ENCODE measurements at places on chromosomes 2 and 18. TPM values are rescaled to one million over a fixed set of nuclear protein-coding genes. Genes with fewer than 3 reads are reported as not detected.

GRCh38 chr2:55025627-55026026 is 24.6 kb downstream of the RTN4 start:
- no peak for DNase-seq

- DNase-seq: no peak
Measured at GRCh38 chr2:216545359-216545758, 46.7 kb downstream of the RPL37A start.

GRCh38 chr2:237859533-237860272 is at the start of gene RAMP1:
RAMP1 (plus strand) TSS chr2:237859623; CDS start chr2:237859676, 53 bp downstream.
- no peak for DNase-seq

- no peak for DNase-seq
Measured at GRCh38 chr2:9158786-9159779, 47.5 kb upstream of the ASAP2 start.

DNA sequence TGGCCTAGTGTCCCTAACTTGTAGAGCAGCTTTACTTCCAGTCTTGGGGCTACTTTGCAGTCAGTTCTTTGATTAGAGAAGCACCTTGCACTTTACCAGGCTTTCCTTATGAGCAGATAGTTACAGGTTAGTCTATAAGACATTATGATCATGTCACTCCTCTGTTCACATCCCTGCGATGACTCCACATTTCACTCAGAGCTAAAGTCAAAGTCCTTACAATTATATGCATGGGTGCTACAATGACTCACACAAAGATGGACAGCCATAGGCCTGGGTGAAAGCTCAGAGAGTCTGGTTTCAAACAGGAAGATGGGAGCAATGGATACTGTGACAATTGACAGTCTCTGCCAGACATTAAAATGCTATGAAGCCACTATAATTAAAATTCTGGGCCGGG is 27.1 kb upstream of the SSB start:
- DNase-seq: no peak

DNA sequence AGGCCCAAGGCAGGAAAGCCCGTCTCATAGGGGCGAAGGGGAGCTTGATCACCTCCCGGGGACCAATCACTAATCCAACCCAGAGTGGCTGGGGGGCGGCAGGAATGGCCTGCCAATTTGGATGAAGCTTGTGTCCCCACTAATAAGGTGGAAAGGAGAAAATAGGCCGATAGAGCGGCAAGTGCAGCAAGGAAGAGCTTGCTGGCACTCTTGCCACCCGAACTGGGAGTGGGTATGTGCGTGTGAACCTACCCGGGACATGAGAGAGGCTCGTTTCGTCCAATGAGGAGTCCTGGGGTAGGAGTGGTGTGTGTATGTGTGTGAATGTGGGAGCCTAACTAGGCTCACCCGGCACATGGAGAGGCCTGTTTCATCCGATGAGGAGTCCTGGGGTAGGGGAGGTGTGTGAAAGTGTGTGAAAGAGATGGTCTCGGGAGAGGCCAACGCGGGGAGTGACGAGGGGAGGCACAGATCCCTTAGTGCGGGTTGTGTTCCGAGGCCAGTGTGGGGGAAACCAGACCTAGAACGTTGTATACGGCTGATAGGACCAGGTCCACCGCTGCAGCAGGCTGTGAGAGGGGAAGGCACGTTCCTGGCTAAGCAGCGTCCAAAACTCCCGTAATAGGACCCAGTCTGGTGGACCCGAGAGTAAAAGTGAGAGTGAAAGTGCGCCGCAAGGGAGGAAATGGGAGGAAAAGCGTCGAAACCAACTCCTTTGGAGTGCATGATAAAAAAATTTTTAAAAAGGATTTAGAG is 47.1 kb upstream of the SELENOI start:
- DNase-seq: peak; percentile 42

GRCh38 chr18:35876243-35876642 is 96.2 kb upstream of the RMP24 start:
- no peak for DNase-seq

GRCh38 chr18:24570716-24571115 is 110.3 kb downstream of the HRH4 start:
- no peak for DNase-seq

The POU3F3 gene
- total RNA-seq: not detected
